ENCODE measurements at places on chromosomes 12 and 14.

DNA sequence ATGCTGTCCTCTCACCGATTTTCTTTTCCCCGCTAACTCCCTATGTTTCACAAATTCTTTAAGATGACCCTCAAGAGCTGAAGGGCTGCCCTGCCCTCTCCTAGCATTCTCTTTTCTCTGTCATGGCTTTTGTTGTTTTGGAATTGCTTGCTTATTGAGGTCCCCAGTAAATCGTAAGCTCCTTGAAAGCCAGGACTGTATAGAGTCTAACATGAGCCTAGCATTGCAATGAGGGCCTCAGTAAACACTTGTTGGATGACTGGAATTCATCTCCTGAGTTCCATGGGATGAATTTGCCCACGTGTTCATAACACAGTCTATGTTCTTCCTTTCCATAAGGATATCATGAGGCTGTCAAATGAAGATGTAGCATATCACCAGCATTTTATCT lies 92.2 kb downstream of the APAF1 start:
- no peak for DNase-seq

GRCh38 chr14:104971447-104972240 lies 6.5 kb downstream of the AHNAK2 start:
- DNase-seq = no peak

DNA sequence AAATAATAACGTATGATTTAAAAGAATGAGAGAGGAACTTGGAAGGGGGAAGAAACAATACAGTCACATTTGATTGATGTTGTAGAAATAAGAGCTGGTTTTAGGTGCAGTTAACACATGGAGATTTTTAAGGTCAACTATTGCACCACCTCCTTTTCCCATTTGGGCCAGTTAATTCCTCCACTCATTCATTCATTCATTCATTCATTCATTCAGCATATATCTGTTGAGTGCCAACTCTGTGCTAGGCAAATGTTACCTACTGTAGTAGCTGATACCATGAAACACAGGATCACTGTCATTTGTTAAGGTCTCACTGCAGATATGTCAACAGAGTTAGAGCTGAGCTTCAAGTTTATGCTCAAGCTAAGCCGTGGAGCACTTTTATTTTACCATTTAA lies 115.7 kb upstream of the ARID2 start:
- DNase-seq = no peak

DNA sequence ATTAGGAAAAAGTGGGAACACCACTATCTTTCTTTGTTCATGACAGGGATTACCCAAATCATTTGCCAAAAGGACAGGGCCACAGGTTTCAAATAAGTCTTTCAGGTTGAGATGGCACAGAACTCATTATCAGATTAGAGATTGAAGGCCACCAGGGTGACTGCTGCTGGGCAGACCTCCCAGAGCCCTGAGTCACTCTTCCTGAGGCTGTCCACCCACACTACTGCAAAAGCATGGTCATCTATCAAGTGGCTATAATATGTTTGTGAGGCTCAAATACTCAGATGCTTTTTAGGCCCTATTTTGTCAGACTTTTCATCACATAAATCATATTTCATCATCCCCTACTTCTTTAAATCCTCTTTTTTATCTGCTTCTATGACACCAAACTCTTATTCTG lies 155.3 kb upstream of the CCDC196 start:
- no peak for DNase-seq

- no peak for DNase-seq
These were observed 50.1 kb upstream of the OR5AU1 start for GRCh38 chr14:21205678-21206581.

DNA sequence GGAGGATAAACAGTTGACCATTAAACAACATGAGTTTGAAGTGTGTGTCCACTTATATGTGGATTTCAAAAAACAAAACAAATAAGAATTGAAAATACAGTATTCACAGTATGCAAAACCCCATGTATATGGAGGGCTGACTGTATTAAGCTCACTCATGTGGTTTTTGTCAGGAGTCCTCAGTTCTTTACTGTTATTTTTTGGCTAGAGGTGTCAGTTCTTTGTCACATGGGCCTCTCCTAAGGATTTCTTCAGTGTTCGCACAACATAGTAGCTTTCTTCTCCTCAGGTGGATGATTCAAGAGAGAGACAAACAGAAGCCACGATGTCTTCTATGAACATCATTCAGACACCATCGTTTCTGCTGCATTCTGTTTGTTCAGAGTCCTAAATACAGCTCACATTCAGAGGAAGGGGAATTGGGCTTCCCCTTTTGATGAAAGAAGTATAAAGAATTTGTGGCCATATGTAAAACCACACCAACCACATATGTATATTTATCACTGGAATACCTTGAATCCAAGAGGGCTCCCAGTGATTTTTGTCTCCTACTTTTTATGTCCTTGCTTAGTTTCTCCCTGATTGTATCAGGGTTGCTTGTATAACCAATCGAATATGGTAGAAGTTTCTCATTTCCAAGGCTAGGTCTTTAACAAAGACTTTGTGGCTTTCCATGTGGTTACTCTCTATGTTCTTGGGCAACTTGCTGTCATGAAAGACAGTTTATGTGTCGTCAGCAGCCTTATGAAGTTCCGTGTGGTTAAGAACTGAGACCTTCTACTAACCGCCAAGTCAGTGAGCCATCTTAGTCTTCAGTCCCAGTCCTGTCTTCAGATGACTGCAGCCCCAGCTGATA lies 18.9 kb downstream of the MNAT1 start:
- peak; percentile 71 for DNase-seq

DNA sequence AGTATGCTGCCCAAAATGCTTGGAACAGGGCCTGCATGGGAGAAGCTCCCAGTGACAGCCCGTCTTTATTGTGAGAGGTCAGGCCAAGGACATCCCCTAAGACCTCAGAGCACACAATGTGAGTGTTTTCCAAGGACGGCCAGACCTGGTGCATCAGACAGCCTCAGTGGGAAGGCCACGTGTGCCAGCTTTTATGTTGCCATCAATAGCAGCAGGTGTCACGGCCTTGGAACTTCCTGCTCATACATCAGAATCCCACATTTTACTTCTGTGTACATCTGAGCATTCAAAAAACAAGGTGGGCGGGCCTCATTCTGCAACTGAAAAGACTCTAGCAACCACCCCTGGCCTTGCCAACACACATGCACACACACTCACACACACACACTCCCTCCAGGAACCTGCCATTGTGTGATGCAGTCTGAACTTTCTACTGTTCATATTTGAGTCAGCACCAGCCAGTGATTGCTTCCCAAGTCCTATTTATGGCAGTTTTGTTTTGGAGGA lies 753.1 kb upstream of the TBX3 start:
- DNase-seq = no peak
